Stimulated activated CD8-positive, alpha-beta memory T cell treated with anti-CD3 and anti-CD28 coated beads, Interleukin-2, amount 100 ng/mL, for 1 hour (primary cell): ENCODE measurements at places on chromosomes 7 and 10.

DNA sequence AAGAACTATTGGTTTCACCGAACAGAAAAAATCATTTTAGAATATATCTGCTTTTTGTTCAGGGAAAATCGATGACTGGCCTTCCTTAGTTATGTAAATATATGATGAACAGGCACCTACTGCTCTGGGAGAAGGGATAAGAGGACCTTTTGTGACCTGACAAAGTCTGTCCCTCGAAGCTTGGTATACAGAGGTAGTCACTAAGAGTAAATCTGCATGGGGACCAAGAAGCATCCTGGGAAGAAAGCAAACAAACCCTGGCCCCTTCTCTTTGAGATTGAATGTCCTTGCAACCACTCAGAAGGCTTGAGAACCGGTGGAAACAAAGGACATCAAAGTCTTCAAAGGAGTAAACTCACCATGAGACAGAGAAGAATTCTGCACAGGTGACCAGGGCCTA, 52.3 kb downstream of the SKIDA1 start:
- DNase-seq, result no peak

DNA sequence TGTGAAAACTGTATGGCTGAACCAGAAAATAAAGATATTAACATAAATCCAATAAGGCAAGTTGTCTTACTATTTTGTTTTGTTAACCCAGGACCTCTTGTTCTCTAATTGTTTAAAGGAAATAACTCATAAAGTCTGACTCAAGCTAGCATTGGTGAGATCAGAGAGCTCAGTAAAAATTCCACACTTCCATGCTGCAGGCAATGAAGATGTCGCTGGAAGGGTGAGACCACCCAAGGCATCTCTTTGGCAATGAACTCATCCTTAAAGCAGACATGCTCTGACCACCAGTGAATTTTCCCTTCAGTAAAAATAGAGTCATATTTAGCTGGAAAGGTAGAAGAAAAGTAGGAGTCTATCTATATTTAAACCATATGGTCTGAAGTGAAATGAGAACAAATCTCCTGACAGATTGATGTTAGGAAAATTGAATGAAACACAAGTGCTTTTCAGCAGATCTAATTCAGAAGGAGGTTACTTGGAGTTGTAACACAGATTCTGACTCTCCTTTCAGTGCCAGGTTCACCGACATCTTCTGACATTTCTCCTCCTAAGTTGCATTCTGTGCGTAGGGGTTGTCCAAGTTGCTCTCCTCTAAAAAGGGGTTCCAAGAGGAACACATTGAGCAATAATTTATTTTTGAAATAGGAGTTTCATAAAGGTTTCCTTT, 32.8 kb upstream of the VIPR2 start:
- no peak for DNase-seq

DNA sequence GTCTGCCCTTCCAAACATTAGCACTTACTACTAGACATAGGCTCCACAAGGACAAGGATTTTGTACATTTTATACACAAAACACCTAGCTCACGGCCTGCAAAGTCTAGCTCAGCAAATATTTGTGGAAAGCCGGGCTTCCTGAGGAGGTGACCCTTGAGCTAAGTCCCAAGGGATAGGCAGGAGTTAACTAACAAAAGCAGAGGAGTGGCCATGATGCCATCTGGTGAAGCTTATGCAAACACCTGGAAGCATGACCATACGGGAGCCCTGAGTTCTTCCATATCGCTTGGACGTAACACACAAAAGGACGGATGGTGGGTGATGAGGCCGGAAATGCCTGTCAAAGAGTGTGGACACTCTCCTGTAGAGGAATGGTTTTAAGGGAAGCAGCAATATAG, 25.9 kb upstream of the YAE1 start:
- no peak for DNase-seq

- no peak for DNase-seq
Observed at GRCh38 chr7:7672545-7673239, 32.1 kb downstream of the UMAD1 start.

DNA sequence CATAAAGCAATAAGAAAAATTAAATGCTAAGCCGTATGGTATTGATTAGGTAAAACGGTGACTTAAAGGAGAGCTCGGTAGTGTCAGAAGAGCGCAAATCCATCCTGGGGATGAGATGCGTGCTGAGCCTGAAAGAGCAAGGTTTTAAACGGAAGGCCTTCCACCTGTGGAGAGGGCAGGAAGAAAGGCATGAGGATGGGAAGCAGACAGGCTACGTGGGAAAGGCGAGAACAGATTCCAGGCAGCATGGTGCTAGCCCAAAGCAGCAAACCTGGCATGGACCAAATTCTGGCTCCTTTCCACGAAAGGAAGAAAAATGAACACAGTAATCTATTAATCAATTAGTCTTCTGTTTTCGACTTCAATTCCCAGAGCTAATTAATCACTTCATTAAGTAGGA, 103.5 kb downstream of the HIPK2 start:
- no peak for DNase-seq

DNA sequence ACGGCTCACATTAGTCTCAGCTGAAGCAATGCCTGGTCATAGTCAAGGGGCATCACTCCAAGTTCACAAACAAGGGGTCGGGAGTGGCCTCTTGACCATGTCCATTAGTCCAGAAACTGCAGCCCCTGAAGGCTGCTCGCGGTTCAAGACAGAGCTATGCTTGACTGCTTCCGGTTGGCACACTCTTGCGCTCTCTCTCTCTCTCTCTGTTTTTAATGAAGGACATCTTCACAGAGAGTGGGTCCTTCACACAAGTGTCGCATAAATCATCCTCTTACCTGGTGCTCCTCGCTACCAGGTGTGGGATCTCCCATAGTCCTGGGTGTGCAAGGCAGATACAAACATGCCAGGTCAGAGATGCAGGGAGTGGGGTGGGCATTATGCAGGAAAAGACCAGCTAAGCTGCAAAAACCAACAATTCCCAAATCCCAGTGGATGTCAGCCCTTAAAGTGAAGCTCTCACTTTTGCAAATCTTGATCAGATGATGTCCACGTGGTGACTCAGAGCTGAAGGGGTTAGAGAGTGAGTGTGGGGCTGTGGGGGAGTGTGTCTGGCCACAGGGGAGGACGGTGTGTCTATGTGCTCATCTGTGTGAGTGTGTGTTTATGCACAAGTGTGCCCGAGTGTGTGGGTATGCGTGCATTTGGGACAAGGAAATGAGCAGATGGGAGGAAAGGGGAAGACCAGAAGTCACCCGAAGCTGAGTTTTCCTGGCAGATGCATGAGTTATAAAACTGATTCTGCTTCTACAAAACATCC, 83.7 kb upstream of the PPP2R2D start:
- DNase-seq, result no peak

DNA sequence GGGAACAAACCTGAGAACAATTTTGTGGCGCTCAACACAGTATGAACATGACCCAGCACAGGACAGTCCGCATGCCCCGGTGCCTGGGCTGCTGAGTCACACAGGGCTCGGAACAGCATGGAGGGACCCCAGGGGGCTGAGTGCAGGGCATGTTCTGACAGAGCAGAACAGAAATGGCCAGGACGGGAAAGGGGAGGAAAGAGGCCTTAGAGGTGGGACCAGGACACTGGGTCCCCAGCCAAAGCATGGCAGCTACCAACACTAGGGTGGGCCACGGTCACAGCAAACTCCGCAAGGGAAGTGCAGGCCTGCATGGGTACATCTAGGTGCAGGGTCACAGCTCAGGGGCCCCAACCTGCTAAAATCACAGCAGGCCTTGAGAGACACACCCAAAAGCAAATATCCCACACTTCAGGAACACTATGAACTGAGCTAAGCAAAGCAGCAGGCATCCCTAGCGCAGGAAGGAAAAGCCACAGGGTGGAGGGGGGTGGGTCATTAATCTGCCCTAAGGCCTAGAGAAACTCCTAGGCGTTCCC, 5.6 kb downstream of the IMPDH1 start:
- DNase-seq, result no peak

GRCh38 chr7:7970237-7970530, 1.6 kb downstream of the GLCCI1 start:
- DNase-seq, result no peak

DNA sequence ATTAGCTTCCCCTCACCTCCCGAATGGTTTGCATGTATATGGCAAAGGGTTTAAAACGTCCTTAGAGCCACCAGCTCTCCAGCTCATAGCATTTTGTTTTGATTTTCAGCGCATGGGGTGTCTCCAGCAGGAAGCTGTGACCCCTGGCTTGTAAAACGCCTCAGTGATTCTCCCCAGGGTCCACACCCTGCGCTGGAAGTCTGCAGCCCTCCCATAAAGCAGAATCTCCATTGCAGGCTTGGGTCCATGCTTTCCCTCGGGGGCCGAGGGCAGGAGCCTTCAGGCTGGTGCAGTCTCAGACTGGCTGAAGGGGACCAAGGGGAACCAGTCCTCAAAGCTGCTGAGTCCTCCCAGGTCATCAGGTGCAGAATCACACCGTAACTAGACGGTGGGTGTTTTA, 109.7 kb downstream of the VIPR2 start:
- DNase-seq, result no peak

DNA sequence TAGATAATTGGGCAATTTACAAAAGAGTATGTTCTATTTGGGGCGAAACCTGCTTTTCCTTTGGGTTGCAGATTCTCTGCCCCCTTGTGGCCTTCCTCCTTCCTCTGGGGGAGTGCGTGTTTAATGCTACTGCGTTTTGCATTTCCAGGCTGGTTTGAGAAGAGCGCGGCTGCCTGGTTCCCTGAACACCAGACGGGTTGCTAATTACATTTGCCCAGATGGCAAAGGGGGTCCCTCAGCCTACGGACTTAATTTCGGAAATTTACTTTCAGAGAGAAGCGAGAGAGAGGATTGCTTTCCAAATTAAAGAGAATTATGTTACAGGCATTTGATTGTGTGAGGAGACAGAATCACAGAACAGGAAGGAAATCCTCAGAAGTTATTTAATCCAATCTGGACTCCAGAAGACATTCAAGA, 91.9 kb upstream of the JAZF1 start:
- peak; percentile 1 for DNase-seq

GRCh38 chr7:91869661-91870060, 10.8 kb downstream of the MTERF1 start:
- DNase-seq, result no peak

DNA sequence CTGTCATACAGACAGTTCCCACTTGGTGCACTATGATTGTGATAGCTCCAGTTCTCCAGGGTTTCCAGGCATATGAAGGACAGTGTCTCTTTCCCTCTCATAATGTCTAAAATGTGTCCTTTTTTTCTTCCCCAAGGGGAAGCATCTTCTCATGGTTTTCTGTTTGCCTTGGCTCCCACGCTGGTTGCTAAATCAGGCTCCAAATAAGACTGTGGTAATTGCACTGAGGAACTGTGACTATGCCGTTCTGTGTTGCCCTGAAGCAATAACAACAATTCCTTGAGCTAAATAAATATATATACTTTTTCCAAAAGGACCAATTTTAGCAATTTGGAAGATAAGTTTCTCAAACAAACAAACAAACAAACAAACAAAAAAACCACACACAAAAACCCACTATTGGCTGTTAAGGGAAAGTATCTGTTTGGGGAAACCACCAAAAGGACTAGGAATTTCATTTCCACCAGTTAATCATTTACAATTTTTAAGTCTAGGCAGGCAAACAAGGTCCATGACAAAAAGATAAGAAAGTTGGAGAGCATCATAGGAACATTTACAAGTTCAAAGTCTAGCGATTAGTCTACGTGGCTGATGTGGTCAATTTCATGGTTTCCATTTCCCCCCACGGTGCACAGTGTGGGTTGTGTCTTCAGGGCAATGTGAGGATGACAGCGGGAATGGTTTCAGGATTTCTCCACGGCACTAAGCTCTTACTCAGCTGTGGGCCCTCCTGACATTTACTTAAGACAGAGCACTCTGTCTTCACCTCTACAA, 62.4 kb downstream of the THNSL1 start:
- DNase-seq, result no peak

DNA sequence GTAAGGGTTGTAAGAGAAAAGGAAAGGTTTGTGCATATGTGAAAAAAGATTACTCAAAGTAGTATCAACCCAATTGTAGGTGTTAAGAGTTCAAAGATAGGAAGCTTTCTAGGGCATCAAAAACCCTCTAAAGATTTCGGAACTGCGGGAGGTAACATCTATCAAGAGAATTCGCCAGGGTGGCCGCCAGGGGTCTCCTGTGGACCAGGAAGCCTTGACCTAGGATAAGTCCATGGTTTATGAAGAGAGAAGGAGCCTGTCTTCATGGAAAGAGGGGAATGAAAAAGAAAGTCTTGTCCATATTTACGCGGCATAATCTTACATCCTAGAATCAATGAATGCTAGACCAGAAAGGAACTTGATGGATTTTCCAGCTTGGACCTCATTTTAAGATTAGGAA, 140.7 kb upstream of the CALCR start:
- DNase-seq, result no peak

- no peak for DNase-seq
Observed at GRCh38 chr7:70355198-70356020, 757.1 kb downstream of the AUTS2 start.

- no peak for DNase-seq
Observed at GRCh38 chr10:90960355-90960814, 39.5 kb upstream of the ANKRD1 start.

GRCh38 chr7:108627476-108628051, 57.9 kb downstream of the DNAJB9 start:
- DNase-seq, result no peak

DNA sequence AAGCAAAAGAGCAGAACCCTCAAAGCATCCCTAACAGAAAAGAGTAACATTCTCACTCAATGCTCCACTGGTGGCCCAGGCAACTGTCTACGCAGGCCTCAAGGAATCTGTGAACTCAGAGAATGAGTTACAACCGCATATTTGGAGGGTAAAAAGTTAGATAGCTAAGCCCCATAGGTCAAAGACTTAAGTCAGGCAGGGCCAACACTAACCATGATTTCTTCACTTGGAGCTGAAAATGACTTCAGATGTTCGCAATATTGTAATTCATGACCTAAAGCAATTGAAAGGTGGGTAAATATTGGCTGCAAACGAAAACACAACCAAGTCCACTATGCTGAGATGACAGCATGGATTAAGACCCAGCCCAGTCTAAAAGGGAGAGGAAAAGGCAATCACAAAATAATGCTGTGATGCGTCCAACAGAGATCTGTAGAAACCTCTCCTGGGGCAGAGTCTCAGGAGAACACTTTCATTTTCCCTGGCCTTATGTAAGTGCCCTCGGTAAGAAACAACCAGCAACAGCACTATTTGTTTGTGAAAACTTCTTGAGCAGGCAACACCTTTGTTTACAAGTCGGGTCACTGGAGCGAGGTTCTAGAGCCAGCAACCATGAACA, 176.5 kb downstream of the TNS3 start:
- no peak for DNase-seq

GRCh38 chr7:47268851-47269836, 312.8 kb downstream of the TNS3 start:
- no peak for DNase-seq

- DNase-seq, result no peak
Observed at GRCh38 chr7:115153769-115154477, 232.0 kb downstream of the MDFIC start.

GRCh38 chr7:36338256-36338655, 51.4 kb upstream of the ANLN start:
- DNase-seq, result no peak

GRCh38 chr10:114374053-114374791, 30.1 kb downstream of the AFAP1L2 start:
- no peak for DNase-seq

GRCh38 chr10:128031216-128031615, 95.0 kb downstream of the MKI67 start:
- DNase-seq, result no peak
